ENCODE measurements at places on chromosomes 3 and 15.

- no peak for DNase-seq
Measured at GRCh38 chr3:126064627-126065258, 19.2 kb downstream of the SLC41A3 start.

DNA sequence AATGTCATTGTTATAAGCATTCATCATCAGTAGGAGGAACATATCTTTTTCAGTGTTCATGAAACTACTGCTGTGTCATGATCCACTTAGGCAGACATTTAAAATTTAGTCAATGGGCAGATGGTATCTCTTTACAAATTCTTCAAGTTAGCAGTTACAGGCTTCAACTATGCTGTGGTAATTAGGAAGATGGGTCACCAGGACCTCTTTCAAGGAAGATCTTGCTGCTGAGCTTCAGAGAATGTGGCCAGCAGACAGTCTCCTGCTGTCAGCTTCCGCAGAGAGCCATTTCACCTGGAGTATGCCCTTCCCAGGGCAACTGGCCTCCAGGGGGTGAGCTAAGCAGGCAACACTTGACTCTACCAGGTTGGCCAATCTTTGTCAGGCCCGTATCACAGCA is 19.4 kb downstream of the IFT57 start:
- no peak for DNase-seq

DNA sequence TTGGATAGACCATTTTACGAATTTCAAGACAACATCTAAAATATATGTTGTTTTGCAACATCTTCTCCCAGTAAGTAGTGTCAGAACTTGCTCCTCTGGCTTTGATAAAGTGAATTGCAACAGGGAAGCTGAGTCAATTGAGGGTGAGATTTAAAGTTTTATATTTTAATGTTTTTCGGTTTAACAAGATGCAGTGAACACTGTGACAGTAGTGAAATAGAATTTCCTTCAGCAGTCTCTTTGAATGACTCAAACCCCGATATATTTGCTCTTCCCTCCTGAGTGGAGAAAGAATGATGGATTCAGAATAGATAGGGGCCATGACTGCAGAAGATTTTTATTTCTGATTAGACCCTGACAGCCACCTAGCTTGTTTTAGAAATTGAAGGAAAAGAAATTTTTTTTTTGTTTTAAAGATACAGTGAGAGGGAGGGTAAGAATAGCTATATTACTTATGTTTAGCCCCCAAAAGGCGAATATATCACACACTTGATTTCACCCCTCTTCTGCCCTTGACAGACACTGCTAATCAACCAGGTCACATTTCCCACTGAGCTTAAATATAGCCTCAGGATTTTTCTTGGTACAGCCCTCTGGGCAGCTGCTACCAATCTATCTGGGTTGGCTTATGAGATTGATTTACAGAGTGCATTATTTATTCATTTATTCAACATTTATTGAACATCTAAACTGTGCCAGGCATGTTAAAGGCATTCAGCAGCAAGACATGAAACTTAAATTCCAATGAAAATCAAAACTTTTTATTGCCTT is 183.3 kb upstream of the ADAMTS9 start:
- no peak for DNase-seq

DNA sequence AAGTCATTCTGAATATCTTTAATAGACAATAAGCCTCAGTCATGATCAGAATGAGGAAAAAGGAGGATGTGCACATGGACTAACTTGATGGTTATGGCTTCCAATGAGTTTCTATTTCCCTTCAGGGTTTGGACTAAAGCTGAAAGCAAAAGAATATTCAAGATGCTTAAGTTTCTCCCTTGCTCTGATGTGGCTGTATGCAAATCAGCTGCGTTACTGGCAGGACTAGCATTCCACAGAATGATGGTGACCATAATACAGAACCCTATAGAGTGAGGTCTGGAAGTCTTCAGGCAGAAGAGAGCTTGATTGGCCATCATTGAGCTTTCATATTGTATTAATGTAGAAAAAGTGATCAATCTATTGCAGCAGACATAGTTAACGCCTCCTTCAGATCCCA is 466.0 kb downstream of the NLGN1 start:
- DNase-seq: no peak

DNA sequence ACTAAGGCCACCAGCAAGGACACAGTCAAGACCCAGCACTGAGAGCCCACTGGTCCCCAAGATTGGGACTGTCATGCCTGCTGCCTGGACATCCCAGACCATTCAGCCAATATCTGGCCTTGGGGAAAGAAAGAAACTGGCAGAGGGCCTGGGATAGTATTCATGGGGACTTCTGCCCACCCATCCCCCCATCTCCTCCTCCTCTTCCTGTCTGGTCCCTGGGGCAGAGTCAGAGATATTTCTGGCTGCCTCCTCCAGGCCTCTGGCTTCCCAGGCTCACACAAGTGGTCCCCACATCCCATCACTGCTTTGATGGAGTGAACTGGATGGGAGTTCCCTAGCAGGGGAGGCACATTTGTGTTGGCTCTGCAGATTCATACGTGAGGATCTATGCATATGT is 4.2 kb upstream of the RASL12 start:
- DNase-seq: no peak

GRCh38 chr15:22839046-22839695 is 705 bp downstream of the NIPA2 start:
- no peak for DNase-seq

- DNase-seq: no peak
Measured at GRCh38 chr3:179768080-179768479, 115.2 kb downstream of the USP13 start.

- no peak for DNase-seq
Measured at GRCh38 chr3:42664438-42664803, 10.9 kb downstream of the ZBTB47 start.

GRCh38 chr3:190673148-190673547 is 159.3 kb downstream of the IL1RAP start:
- DNase-seq: no peak

DNA sequence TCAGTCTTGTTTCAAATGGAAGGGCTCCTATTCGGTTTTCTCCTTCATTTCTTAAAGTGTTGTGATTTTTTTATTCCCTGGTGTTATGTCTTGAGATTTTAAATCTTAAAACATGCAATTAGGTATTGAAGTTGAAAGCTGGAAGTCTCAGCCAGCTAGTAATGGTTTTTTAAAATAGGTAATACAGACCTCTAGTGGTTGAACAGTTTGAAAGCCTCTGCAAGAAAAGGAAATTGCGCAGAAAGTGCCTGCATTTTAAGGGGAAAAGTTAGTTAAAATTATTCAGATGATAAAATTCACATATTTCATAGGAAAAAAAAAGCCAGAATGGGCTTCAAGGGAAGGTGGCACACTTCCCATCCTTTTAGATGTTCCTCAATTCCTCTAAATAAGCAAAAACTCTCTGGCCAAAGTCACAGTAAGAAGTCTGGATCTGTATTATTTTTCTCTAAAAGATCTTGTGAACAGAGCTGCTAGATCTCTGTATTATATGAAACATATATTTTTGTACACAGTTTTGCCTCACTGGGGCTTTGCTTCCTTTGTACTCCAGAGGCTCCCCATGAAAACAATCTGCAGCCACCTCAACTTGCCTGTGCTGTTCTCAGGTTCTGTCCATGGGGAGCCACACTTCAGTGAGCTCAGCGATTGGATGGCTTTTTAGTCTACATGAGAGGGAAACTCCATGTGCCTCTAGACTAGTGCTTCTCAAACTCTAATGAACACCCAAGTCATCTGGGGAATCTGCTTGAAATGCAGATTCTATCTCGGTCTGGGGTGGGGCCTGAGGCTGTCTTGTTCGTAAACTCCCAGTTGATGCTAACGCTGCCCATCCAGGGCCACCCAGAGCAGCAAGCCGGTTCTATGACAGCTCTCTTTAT is 21.5 kb downstream of the AGTR1 start:
- no peak for DNase-seq

Measured in activated CD4-positive, CD25-positive, alpha-beta regulatory T cell treated with anti-CD3 and anti-CD28 coated beads, Interleukin-2, amount 50 U/mL, for 16 hours (primary cell).